Stimulated activated memory B cell treated with anti-CD40 and anti-IgM and Interleukin-4, amounts not matched to agents 10 μg/mL and 1 μg/mL and 100 μg/mL, for 72 hours (primary cell): ENCODE measurements at places on chromosomes 7 and 10.

GRCh38 chr10:114073395-114074186 lies 29.9 kb downstream of the ADRB1 start:
- peak; percentile 69 for ATAC-seq

DNA sequence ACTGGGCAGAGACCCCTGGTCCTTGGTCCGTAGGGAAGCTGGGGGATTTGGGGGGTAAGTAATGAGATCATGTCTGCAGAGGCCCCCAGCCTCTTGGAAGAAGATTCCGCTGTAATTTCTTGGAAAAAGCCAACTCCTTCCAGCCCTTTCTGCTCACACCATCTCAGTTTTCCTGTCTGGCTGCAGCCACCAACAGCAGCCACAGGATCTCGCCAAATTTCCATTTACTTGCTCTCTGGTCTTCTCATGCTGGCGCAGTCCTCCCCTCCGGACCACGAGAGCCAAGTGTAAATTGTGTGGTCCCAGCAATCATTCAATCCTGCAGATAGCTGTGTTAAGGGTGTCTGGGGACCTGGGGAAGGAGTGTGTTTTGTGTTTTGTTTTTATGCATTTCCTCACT lies 49.6 kb downstream of the ASB13 start:
- no peak for ATAC-seq

DNA sequence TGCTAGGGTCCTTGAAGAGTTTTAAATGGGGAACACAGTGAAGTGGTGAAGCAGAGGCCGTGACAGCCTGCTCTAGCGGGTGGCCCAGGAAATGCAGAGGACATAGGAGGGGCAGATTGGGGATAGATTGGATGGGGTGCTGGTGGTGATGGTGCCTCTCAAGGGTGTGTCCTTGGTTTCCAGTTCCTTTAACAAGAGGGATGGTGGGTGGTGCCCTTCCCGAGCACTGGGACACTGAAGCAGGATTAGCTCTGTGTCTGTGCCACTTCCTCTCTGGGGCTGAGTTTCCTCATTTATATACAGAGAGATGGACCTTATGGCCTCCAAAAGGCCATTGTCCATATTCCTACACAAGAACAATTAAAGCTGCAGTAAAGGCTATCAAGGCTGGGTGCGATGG lies 285.5 kb downstream of the TCF7L2 start:
- ATAC-seq, result no peak

- no peak for ATAC-seq
Measured at GRCh38 chr10:282294-283139, 147.3 kb downstream of the ZMYND11 start.

DNA sequence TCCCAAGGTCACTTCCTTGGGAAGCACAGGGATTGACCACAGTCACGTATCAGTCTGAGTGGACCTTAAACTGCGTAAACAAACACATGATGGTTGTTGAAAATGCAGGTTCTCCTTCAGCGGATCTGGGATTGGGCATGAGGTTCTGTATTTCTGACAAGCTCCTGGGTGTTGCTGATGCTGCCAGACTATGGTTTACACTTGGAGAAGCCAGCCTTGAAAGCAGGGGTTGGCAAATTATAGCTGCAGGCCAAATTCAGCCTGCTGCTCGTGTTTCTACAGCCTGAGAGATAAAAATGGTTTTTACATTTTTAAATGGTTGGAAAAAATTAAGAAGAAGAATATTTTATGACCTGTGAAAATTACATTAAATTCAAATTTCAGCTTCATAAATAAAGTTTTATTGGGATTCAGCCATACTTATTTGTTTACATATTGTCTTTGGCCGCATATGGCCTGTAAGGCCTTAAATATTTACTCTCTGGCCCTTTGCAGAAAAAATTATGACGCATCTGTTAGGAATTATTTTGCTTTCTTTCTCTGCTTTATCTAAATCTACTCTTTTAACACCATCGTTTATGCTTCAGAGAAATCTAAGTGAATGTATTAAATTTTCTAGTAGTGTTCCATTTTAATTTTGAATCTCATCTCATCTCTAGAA lies 109.6 kb downstream of the SH2D4B start:
- no peak for ATAC-seq

- ATAC-seq, result no peak
Measured at GRCh38 chr7:95309951-95310350, 14.4 kb downstream of the PON1 start.

DNA sequence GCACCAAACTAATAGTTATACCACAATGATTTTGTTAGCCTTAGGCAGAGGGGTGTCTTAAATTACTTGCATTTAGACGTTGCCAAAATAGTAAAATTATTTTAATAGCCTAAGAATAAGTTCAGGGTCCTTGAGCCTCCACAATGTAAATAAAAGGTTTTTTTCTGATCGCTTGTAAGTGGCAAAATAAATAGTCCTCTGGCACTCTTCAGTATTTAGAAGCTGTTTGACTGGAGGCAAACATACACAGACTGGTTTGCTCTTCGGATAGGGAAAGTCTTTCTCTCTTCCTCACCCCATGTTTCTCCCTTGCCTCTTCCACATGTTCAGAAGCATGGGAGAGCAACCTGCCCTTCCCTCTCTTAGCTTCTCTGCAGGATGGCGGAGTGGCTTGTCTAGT lies 49.5 kb upstream of the FAM180A start:
- no peak for ATAC-seq
